ENCODE measurements at places on chromosomes 16 and 17.

GRCh38 chr17:65055280-65055707, 1.2 kb downstream of the GNA13 start:
- DNase-seq = no peak

GRCh38 chr17:81952792-81953228, 5.8 kb upstream of the MYADML2 start:
- DNase-seq = no peak

DNA sequence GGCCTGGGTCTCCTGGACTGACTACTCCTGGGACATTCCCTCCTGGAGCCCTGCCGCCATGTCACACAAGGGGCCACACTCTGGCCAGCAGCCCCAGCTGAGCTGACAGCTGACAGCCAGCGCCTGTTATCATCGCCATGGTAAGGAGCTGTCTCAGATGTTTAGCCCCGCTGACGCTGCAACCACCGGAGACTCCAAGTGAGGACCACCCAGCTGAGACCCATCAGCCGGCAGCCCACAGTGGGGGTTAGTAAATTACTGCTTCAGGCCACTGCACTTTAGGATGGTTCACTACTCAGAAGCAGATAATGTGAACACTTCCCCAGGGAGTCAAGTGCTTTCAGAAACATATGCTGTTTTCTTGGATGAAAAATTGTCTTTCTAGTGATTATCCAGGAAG, 14.6 kb upstream of the SPHK1 start:
- no peak for DNase-seq

DNA sequence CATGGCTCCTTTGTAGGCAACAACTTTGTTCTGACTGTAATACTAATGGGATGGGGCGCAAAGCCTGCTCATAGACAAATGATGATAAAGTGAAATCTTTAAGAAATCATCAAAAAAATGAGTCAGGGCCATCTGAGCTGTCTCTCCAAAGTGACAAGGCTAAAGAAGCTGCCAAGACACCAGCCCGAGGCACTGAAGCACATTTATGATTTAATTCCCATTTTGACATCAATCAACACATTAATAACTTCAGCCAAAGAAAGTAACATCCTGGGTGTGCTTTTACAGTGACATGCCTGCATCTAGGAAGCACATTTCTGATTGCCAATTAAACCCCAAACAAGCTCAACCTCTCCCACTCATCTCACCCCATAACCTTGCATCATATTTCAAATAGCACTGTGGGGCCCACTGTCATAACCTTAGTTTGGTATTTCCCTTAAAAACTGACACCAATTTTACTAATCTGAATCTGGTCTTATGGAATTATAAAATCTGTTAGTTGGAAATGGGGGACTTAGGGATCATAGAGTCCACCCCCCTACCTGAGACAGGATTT, 676.6 kb downstream of the TOX3 start:
- DNase-seq = no peak

DNA sequence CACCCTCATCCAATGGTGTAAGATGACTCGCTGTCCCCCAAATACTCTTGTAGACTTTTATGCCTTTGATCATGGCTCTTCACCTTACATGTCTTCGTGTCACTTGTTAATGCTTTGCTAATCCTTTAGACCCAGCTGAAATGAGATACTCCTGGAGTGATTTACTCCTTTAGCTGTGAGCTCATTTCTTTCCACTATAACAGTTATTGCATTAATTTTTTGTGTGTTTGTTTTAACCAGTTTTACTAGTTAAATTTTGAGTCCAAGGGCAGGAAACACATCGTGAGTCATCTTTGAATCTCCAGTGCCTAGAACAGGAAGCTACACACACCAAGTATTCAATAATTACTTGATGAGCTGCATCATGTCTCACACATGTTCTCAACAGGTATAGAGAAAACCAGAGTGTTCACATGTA, 6.5 kb upstream of the CTCF start:
- DNase-seq = no peak

- no peak for DNase-seq
Observed at GRCh38 chr17:57453841-57454425, 197.6 kb downstream of the MSI2 start.

- no peak for DNase-seq
Observed at GRCh38 chr16:85648805-85649204, 35.7 kb downstream of the GSE1 start.

Measured in fibroblast of skin of left quadriceps (primary cell).